ENCODE measurements at places on chromosomes 5 and 9.
A peak's percentile ranks its signal among the peaks of the same experiment; 100 is the strongest.

DNA sequence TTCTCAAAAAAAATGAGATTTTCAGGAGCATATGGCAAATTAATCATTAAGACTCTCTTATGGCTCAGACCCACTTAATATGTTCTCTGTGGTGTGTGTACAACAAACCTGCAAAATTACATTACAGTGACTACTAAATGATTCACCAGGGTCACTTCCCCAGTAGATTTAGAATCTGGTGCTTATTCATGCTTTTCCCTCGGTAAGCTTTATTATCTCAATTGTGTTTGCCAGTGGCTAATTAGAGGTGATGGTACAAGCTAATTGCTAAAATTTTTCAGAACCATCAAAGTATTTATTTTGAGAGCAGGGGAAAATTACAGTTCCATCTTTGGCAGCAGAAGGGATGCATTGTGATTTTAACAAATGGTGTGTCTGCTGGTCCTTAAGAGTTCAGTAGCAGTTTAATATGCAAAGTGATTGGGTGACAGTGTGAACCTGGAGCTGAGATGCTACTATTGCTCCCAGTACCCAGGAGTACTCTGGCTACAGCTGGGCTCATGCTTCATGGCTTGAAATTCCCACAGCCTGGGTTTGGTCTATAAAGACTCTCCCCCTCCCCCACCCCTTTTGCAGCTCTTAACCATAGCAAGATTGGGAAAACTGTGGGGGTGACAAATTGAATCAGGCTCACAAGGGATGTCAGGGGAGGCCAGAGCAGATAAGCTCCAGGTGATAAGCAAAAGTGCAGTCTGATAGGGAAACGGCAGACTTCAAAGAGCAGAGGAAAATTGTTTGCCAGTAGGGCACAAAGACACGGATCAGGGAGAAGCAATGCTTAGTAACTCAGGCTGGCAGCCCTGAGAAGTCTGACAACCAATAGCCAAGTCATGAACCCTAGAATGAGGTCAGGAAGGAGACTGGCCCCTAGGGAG, 92.8 kb upstream of the RAD23B start:
- no peak for DNase-seq

DNA sequence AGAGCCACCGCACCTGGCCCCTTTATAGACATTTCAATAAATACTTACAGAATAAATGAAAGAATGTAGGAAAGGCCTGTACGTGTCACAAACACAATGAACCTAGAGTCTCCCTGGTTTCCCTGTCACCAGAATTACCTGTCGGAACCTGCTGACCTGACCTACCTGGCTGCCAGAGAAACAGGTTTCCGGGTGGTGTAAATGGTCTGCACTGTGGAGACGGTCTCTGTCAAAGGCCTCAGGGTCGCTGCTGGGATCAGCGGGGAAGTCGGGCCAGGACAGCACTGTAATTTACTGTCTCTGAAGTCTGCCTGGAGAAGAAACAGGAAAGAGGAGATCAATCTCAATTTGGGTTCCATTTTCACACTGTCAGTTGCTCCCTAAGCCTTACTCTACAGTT, 9.3 kb upstream of the FRRS1L start:
- no peak for DNase-seq

GRCh38 chr9:130023994-130024596, 18.9 kb downstream of the FNBP1 start:
- DNase-seq, result no peak

DNA sequence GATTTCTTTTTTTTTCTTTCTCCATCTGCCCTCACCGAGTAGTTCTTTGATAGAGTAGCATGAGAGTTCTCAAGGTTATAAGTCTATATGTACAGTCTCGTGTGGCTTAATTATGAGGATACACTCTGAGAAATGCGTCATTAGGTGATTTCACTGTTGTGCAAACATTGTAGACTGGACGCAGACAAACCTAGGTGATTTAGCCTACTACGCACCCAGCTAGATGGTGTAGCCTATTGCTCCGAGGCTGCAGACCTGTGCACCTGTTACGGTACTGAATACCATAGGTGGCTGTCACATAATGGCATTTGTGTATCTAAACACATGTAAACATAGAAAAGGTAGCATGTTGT, 26.9 kb upstream of the CORO2A start:
- DNase-seq, result no peak

DNA sequence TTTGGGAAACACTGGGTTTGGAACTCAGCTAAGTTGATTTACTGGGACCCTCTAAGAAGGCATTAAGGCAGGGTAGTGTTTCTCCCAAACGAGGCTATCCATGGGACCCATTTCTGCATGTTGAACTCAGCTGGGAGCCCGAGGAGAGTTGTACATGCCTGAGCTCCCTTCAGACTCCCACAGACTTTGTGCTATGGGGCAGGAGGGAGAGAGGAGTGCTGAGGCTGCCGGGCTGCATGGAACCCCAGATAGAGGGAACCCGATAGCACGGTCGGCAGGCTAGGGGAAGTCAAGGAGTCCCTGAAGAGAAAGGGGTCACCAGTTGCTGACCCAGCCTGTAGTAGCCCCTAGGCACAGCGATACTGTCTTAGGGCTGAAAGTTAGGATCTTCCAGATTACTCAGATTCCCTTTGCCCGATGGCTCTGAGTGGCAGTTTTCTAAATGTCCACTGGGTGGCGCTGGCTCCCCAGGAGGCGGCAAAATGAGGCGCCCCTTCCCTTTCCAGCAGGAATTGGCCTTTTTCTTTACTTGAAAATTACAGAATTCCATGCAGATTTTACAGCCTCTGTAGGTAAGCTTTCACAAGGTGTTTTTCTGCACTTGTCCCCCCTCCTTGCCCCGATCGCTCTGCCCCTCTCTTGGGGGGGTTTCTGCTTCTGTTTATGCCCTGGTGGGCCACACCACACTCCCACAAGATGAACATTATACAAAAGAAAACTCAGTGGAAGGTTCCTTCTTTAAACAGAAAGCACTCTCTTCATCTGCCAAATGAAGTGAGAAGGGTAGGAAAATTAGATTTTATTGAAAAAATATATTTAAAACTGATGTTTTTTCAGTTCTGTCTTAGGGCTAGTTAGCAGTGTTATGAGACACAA, 17.8 kb downstream of the NANS start:
- DNase-seq, result peak; percentile 45

- DNase-seq, result no peak
These were observed 699.6 kb downstream of the TAF11L14 start for GRCh38 chr5:18333841-18334240.

DNA sequence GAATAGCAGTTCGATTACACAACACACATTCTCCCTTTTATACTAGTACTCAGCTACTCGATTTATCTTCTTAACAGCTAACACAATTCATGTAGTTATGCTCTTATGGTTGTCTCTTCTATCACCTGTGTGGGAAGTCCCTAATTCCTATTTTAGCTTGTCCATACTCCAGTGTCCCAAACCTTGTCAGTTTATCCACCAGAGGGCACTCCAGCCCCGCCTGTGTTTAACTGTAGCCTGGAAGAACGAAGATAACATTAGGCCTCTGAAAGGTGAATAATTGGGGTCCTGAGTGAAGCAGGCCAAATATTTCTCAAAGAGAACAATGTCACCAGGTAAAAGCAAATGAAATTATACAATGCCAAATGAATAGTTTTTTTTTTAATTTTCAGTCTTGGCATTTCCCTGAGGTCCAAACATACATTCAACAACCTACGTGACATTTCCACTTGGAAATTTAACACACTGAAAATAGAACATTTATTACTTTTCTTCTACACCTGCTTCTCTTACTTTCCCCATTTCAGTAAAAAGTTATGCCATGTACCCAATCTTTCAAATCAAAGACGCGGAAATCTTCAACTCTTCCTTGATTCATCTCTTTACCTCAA, 560.7 kb downstream of the HTR1A start:
- DNase-seq, result peak; percentile 31

DNA sequence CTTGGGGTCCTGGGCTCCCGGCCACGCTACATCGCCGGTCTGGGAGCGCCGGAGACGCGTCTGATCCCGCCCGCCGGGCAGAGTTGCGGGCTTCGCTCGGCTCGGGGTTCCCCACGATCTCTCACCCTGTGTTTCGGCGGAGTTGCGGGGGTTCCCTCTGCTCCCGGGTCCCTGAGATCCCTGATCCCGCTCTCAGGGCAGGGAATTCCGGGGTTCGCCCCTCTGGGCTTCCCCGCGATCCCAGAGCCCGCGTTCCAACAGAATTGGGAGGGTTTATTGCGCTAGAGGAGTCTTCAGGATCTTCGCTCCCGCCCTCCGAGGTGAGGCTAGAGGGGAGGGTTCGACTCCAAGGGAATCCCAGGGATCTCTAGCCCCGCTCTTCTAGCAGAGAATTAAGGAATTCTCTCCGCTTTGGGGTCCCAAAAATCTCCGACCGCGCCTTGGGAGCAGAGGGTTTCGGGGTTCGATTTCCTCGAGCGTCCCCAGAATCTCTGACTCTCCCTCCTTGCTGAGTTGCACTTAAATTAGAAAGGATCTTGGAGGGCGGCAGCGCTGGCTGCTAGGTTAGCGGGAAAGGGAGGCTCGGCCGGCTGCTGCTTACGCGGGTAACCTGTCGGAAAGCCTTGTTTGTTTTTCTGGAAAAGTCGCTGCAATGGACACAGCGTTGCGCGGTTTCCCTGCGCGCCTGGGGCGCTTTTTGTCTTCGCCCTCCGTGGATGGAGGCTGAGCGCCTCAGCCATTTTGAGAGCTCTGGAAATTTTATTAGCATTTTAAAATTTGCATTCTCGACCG, 1.3 kb downstream of the DMRT1 start:
- DNase-seq, result no peak

DNA sequence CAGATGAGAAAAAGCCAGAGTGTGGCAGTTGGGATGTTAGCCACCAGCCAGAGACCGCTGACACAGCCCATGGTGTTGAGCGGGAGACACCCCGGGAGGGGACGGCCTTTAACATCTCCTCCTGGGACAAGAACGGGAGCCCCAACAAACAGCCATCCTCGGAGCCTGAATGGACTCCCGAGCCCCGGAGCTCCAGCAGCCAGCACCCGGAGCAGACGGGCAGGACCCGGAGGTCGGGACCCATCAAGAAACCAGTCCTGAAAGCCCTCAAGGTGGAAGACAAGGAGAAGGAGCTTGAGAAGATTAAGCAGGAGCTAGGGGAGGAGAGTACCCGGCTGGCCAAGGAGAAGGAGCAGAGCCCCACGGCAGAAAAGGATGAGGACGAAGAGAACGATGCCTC, 28.0 kb upstream of the POMT1 start:
- DNase-seq, result no peak

DNA sequence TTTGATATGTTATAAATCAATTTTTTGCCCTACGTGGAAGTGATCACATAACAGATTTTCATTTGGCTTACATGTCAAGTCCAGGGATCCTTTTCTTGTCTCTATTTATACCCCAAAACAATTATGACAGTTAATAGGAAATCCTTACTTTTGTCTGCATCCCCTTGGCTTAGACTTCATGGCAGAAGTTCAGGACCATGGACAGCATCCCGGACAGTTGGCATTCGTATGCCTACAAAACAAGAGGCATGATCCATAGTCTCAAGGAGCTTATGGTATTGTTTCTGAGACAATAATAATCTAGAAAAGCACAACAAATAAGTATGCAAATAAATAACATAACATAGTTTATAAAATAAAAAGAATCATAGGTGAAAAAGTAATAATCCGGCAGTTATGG, 214.3 kb upstream of the GRIA1 start:
- DNase-seq, result no peak

GRCh38 chr9:133813749-133814585, 75.8 kb upstream of the SARDH start:
- no peak for DNase-seq

DNA sequence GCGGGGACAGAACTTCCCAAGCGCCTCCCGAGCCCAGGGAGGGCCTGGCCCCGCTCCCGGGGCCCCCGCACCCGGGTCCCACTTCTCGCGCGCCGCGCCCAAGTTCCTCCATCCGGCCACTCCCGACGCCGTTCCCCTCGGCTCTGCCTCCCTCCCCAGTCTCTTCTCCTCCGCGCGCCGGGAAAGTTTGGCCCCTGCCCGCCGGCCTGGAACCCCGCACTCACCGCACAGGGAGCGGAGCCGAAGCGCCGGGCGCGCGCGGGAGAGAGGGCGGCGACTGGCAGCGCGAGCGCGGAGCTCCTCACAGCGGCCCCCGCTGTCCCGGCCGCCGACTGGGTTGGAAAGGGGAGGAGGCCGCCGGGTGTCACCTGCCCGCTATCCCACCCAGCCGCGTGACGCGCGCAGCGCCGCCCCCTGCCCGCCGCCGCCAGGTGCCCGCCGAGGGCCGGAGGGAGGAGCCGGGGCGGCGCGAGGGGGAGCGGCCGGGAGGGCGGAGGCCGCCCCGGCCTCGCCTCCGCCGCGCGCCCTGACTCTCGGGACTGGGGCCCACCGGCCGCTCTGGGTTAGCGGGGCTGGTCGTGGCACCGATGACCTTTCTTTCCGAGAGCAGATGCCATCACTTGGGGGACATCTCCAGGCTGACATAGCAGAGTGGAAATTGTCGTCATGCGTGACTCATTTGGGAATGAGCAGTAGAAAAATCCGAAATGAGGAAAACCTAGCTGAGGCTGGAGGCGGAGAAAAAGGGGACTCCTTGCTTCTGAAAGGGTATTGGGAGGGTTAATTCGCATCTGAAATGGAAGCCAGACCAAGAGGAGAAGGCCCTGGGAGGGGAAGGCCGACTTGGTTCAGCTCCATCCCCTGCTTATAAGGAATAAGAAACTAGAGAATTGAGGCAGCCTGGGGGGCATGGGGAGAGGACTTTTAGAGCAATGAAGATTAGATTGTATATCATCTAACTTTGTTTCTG, at the start of gene ELOVL7:
Gene ELOVL7 (minus strand): TSS at position 334 of the 970 bp plus-strand sequence. CDS start 56,872 bp downstream, outside the sequence.
- peak; percentile 90 for DNase-seq

GRCh38 chr5:97231025-97231636, 48.1 kb upstream of the RIOK2 start:
- DNase-seq, result peak; percentile 33

DNA sequence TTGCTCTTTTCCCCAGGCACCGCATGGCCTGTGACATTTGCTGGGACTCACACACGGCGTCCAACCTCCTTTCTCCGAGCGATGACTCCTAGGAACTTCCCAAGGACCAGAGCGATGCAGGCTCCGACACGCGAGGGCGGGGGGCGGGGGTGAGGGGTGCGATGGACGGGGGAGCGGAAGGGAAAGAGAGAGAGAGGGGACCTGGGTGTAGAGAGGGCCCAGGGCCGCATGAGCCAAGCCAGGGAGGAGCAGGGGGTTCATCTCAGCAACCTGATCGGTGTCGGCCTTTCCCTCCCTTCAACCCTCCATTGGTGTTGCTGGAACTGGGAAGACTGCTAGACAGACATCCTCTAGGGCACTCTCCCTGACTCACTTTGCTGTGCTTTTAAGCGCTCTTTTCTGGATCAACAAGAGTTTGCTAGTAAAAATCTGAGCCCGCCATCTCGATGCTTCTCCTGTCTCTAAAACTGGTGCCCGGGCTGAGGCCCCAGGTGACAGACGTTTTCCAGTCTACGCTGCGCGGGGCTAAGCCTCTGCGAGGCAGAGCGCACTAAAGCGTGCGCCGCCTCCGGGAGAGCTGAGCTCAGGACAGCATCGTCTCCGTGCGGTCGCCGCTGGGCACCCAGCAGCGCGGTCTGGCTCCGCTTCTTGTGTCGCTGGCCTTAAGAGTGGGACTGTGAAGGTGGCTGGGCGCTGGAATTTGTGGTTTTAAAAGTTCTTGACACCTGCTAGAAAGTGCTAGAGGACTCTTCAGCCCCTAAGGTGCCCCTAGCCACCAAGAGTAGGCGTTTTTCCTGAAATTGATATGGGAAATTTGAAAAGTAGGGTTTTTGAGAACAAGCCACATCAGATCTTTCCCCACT, 1.0 kb upstream of the TSLP start:
- DNase-seq, result no peak

Data from NCI-H774 (cell line).